ENCODE measurements at places on chromosomes 5 and 9.

DNA sequence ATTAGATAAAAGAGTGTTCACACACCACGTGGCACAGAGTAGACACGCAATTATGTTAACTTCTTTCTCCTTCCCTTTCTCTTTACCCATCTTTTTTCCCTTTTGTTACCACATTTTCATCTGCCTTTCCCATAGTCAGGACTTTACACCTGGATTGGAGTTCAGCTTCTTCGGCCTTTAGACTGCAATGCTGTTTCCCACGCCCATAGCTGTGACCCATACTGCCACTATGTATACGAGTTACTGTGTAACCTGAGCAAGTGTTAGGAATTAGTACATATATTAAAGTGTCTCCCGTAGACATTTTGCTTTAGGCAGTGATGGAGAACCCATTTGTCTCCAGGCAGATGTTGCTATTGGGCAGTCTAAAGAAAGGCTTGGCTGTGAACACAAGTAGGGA lies 143.6 kb upstream of the SLC28A3 start:
- no peak for DNase-seq

GRCh38 chr5:93192087-93192486 lies 388.9 kb downstream of the NR2F1-AS1 start:
- DNase-seq, result no peak

- DNase-seq, result peak; percentile 68
Measured at GRCh38 chr9:135864447-135865049, 42.8 kb downstream of the CAMSAP1 start.

GRCh38 chr9:108439947-108440346 lies 415.8 kb downstream of the ACTL7B start:
- DNase-seq, result no peak

DNA sequence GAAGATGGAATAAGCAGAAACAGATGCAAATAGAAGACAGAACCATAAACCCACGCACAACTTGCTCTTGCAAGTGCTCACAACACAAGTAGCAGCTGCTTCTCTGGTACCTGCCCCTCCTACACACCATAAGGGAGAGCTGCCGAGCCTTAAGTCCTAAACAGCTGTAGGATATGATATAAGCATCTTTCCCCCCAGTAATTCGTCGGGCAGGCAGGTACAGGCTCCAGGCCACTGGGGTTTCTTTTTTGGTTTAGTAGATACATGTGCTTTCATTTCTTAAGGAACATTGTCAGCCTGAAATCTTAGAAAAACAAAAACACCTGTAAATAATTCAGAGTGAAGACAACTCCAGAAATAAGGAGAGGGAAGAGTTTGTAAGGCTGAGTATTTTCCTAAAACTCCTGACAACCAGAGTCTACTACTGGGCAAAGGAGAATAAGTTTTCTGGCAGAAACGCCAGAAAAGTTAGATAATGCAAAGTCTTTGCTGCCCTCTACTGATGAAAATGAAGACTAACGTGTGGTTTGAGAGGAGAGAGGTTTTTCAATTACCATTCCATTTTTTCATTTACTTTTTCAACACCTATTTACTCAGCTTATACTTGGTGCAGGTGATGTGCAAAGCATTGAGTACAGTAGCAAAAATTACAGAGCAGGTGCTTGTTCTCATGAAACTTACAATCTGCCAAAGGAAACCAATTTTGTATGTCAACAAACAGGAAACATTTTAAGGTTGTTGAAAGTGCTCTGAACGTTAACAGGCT lies 20.1 kb upstream of the TCERG1 start:
- DNase-seq, result no peak

GRCh38 chr5:126849101-126849678 lies 72.3 kb downstream of the LMNB1 start:
- DNase-seq, result no peak

DNA sequence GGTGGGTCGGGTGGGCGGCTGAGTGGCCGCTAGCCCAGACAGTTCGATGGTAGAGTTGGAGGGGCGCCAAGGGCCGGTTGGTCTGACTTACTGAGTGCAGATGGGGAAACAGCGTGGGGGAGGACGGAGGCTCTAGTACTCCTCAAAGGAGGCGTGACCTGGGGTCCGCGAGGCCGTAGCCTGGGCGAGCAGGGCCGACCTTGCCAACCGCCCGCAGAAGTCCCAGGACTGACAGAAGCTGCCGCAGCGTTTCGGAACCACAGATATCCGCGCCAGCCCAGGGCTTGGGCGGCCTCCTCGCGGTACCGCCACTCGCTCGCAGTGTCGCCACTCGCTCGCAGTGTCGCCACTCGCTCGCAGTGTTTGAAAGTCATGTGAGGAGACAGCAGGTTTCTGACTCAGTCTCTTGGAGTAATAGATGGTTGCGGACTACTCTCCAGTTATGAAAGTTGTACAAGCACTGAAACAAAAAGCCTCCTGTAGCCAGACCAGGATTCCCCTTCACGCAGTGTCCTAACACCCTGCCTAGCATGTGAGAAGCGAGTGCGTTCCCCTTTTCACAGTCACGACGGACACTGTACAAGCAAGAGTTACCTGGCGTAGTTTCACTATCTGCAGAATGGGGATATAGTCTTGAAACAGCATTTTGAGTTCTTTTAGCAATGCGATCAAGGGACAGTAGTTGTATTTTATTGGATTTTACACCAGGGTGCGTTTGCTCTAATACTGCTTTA lies 674 bp downstream of the TMEM38B start:
- peak; percentile 56 for DNase-seq

GRCh38 chr5:6785161-6785860 lies 72.1 kb downstream of the TENT4A start:
- no peak for DNase-seq

GRCh38 chr9:136093995-136094881 lies 851 bp downstream of the NACC2 start:
- DNase-seq, result peak; percentile 88

DNA sequence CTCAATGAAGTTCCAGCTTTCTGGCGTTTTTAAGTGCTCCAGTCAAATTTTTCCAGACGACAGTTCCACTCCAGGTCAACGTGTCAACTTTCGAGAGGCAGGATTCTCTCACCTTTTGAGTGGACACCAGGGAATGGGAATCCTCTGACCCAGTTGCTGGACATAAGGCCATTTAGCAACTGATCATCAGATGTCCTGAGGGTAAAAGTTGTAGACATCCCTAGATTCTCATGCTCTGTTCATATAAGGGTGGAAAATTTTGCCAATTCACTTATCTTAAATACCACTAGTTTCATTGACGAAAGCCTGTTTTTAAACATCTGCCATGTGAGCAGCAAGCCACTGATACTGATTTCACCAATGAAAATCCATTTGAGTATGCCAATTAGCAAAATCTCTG lies 275.5 kb downstream of the MAST4 start:
- DNase-seq, result no peak

DNA sequence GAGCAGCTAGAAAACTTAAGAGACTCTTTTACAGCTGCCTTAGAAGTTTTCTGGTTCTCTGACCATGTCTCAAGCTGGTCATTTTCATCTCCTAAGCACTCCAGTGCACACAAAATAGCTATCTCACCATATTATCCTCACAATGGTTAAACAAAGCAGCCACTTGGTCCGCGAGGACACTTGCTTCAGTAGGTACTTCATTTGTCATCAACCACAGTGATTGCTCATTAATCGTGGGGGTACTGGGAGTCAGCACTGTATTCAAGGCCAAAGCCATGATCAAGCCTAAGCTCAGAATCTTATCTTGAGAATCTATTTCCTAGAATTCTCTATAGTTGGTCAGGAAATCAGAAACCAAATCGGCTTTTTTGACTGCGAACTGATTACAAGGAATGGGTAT lies 2.9 kb downstream of the ARL14EPL start:
- DNase-seq, result no peak

- no peak for DNase-seq
Measured at GRCh38 chr5:131671409-131671808, 36.4 kb upstream of the RAPGEF6 start.

DNA sequence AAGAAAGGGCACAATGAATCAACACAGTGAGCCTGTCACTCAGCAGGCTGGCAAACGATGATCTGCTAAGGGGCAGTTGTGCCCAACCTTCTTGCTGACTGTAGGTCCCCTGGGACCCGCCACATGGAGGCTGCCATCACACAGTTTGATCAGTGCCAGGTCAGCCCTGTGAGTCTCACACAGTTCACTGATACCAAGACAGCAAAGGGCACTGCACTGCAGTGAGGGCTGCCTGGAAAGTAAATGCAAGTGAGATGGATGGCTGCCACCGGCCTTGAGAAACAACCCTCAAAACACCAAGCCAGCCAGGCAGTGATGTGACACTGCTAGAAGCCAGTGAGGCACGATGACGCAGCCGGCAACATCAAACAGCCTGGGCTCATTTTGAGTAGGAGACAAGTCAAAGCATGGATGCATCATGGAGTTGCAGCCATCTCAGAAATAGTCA lies 30.3 kb downstream of the FOXD1 start:
- DNase-seq, result no peak

DNA sequence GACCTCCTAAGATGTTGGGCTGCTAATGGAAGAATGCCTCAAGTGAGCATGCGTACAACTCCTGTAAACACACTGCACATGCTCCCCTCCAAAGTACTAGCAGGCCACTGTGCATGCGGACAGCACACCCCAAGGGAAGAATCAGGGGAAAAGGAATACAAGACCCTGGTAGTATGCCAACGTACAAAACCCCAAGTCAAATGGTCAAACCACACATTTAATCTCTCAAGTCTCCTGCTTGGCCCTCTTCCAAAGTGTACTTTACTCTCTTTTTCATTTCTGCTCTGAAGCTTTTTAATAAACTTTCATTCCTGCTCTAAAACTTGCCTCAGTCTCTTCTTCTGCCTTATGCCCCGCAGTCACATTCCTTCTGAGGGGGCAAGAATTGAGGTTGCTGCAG lies 466.4 kb downstream of the DMRTA1 start:
- DNase-seq, result no peak

- no peak for DNase-seq
Measured at GRCh38 chr9:132014218-132014805, 65.4 kb downstream of the MED27 start.

DNA sequence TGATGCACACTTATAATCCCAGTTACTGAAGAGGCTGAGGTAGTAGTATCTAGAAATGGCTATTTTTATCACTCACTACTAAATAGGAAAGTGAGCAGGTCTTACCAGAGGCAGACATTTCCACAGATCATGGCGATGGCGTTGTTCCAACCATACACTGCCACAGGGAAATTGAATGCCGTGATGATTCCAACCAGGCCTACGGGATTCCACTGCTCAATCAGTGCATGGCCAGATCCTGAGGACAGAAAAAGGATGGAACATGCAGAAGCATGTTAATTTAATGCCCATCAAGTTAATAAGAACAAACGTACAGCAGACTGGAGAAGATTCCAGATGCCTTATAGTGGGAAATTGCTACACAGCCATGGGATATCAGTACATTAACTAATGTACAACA lies 18.0 kb downstream of the ALDH7A1 start:
- no peak for DNase-seq

DNA sequence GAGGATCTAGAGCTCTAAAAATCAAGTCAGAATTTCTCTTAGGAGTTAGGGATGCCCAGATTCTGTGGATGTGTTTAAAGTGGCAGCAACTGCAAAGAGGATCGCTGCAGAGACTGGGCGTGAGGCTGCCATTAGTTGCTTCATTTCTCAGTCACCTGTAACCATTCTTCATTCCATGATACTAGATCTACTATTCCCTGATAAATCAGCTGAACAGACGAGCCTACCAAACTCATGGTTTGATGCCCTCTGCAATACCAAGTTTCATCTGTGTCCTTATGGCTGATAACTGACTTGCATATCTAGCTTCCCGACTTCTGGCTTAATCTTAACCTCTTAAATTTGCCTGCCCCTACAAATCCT lies 33.3 kb downstream of the UBE2R2 start:
- DNase-seq, result no peak

DNA sequence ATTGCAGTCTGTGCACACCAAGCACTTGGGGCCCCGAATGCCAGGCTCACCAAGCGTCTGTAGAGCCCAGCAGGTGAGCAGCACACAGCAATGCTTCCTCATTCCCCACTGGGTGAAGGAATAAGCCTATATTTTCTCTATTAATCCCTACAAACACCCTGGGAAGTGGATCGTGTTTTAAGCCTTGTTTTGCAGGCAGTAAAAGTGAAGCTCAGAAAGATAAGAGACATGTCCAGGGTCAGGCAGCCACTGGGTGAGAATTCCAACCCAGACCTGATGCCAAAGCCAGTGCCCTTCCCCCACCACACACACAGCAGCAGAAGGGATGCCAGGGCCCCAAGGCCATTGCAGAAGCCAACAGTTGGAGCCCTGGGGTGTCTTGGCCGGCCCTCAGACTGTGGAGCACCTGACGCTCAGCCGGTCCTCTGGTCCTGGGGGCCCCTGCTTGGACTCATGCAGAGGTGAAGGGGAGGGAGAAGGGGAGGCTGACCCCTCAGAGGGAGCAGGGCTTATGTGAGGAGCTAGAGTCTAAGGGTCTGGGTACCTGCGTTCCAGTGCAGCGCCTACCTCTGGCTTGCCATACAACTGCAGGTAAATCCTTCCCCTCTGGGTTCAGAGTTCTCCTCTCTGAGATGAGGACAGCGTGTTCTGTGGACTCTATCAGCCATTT lies 26.3 kb upstream of the SYNPO start:
- DNase-seq, result peak; percentile 55

DNA sequence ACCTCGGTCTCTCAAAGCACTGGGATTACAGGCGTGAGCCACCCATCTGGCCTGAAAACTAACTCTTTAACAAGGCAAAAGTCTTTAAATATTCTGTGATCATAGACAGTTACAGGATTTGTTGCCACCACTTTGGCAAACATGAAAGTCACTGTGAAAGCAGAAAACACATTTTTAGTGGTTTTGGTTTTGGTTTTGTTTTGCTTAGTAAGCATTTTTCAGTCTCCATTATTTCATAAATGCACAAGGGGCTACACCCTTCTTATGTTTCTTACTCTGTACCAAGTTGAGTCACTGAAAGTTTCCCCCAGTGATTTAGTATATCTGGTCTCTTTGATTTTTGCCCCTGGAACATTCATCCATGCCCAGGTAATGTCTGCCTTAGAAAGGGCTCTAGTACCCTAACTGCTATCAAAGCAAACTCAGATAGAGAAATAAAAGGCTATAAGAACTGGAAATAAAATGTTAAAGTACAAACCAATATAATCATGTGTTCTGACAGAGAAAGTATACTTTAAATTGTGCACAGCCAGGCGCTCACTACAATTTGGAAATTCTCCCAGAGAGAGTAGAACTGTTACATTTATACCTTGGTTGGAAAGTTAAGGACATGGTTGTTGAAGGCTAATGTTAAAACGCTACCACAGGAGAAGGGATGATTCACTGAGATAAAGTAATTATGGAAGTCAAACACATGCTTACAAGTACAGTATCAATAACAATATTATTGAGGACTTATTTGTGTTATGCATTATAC lies 1022.5 kb upstream of the DMAC1 start:
- DNase-seq, result no peak

Data from left ventricle myocardium inferior (tissue), 1 donor.